ENCODE measurements at places on chromosomes 13 and 19. TPM values are rescaled to one million over a fixed set of nuclear protein-coding genes. Genes with fewer than 3 reads are reported as not detected.

- no peak for DNase-seq
- H3K36me3 ChIP-seq, result no peaks in the 10 kb centered on the region
- H3K27ac ChIP-seq, result no peak overlapping the region
- H3K4me3 ChIP-seq, result no peak overlapping the region
Measured at GRCh38 chr19:32822916-32823746, 46.4 kb downstream of the SLC7A9 start.

DNA sequence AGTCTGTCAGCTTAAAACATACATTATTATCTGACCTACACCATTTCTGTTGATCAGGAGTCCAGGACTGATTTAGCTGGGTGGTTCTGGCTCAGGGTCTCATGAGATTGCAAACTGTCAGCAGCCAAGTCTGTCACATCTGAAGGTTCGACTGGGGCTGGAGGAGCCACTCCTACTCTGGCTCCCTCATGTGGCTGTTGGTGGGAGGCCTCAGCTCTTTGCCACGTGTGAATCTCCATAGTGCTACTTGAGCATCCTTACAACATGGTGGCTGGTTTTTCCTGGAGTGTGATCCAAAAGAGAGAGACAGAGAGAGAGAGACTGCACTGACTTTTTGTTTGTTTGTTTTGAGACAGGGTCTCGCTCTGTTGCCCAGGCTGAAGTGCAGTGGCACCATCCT, 63.6 kb upstream of the NFIC start:
- DNase-seq, result no peak
- H3K4me1 ChIP-seq, result no peaks in the 10 kb centered on the region
- H3K27me3 ChIP-seq, result peaks cover 22% of the 10 kb centered on the region
- H3K27ac ChIP-seq, result no peak overlapping the region

GRCh38 chr13:112062072-112062567, 4.8 kb upstream of the SOX1 start:
- H3K36me3 ChIP-seq, result no peaks in the 10 kb centered on the region
- no peaks in the 10 kb centered on the region for H3K4me1 ChIP-seq
- no peak for DNase-seq
- H3K27me3 ChIP-seq, result peaks cover 63% of the 10 kb centered on the region
- no peak overlapping the region for H3K4me3 ChIP-seq

GRCh38 chr13:46845146-46845545, 48.2 kb upstream of the ESD start:
- no peaks in the 10 kb centered on the region for H3K4me1 ChIP-seq
- no peaks in the 10 kb centered on the region for H3K36me3 ChIP-seq
- no peak overlapping the region for H3K4me3 ChIP-seq
- H3K27me3 ChIP-seq, result no peaks in the 10 kb centered on the region
- no peak overlapping the region for H3K27ac ChIP-seq
- no peak for DNase-seq

DNA sequence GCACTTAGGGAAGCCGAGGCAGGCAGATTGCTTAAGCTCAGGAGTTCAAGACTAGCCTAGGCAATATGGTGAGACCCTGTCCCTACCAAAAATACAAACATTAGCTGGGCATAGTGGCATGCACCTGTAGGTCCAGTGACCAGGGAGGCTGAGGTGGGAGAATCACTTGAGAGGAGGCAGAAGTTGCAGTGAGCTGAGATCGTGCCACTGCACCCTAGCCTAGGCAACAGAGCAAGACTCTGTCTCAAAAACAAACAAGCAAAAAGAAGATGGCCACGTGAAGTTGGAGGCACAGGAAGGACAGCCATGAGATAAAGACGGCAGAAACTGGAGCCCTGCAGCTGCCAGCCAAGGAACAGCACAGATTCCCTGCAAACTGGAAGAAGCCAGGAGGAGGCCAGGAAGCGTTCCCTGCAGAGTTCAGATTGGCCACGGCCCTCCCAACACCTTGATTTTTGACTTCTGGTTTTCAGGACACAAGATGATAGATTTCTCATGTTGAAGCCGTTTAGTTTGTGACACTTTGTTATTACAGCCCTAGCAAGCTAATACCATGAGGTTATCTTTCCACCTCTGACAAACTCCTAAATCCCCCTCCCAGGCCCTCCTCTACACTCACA, 786.7 kb downstream of the UQCRFS1 start:
- no peak for DNase-seq
- no peak overlapping the region for H3K4me3 ChIP-seq
- H3K36me3 ChIP-seq, result no peaks in the 10 kb centered on the region
- no peaks in the 10 kb centered on the region for H3K4me1 ChIP-seq
- H3K27me3 ChIP-seq, result no peaks in the 10 kb centered on the region
- H3K27ac ChIP-seq, result no peak overlapping the region

- H3K27ac ChIP-seq, result peak overlapping the region; percentile 80
- no peak for DNase-seq
- H3K27me3 ChIP-seq, result no peaks in the 10 kb centered on the region
- no peak overlapping the region for H3K4me3 ChIP-seq
- no peaks in the 10 kb centered on the region for H3K4me1 ChIP-seq
- no peaks in the 10 kb centered on the region for H3K36me3 ChIP-seq
Measured at GRCh38 chr19:18321734-18322102, 1.2 kb downstream of the LSM4 start.

GRCh38 chr13:22915442-22916082, 265.2 kb upstream of the SGCG start:
- peak overlapping the region; percentile 67 for H3K27ac ChIP-seq
- H3K36me3 ChIP-seq, result no peaks in the 10 kb centered on the region
- DNase-seq, result peak; percentile 54
- H3K27me3 ChIP-seq, result no peaks in the 10 kb centered on the region

DNA sequence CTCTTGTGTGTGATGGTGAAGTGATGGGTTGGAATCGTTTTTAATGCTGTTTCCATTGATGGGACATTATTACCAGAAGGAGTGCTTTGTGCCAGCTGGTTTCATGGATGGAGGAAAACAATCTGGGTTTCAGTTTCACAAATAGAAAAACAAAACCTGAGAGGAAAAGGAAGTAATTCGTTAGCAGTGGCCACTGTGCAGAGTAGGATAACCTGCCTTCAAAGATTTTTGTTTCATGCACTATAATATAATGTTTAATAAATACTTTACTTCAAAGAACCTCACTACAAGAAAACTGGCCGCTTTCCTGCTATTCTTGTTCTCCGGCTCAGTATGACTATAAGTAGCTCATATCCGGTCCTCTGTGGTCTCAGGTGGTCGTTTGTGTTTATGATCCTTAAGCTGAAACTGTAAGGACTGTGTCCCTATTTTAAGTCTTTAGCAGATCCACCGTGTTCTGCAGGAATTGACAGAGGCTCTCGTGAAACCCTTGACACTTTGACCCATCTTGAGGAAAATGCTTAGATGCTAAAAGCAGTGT, 104.7 kb downstream of the GGACT start:
- H3K4me3 ChIP-seq, result no peak overlapping the region
- DNase-seq, result no peak
- no peaks in the 10 kb centered on the region for H3K27me3 ChIP-seq
- H3K4me1 ChIP-seq, result no peaks in the 10 kb centered on the region

- no peaks in the 10 kb centered on the region for H3K4me1 ChIP-seq
- H3K36me3 ChIP-seq, result no peaks in the 10 kb centered on the region
- no peak overlapping the region for H3K27ac ChIP-seq
- DNase-seq, result no peak
Measured at GRCh38 chr13:86464193-86464592, 665.0 kb upstream of the SLITRK6 start.

- H3K27me3 ChIP-seq, result no peaks in the 10 kb centered on the region
- no peak overlapping the region for H3K4me3 ChIP-seq
- H3K36me3 ChIP-seq, result no peaks in the 10 kb centered on the region
- no peaks in the 10 kb centered on the region for H3K4me1 ChIP-seq
Measured at GRCh38 chr13:61370520-61370919, 45.1 kb downstream of the PCDH20 start.

- no peaks in the 10 kb centered on the region for H3K36me3 ChIP-seq
- H3K27ac ChIP-seq, result no peak overlapping the region
- H3K4me3 ChIP-seq, result no peak overlapping the region
- peaks cover 10% of the 10 kb centered on the region for H3K4me1 ChIP-seq
- no peaks in the 10 kb centered on the region for H3K27me3 ChIP-seq
- no peak for DNase-seq
Measured at GRCh38 chr13:113923376-113924063, 50.4 kb downstream of the C13orf46 start.

- H3K4me1 ChIP-seq, result no peaks in the 10 kb centered on the region
- H3K36me3 ChIP-seq, result peaks cover 3% of the 10 kb centered on the region
- H3K27me3 ChIP-seq, result no peaks in the 10 kb centered on the region
- H3K4me3 ChIP-seq, result no peak overlapping the region
- H3K27ac ChIP-seq, result no peak overlapping the region
Measured at GRCh38 chr13:114248011-114248410, 13.3 kb downstream of the CDC16 start.

- H3K4me3 ChIP-seq, result no peak overlapping the region
- H3K36me3 ChIP-seq, result no peaks in the 10 kb centered on the region
- H3K27ac ChIP-seq, result no peak overlapping the region
- H3K27me3 ChIP-seq, result no peaks in the 10 kb centered on the region
- no peak for DNase-seq
Measured at GRCh38 chr19:1481224-1481892, 2.3 kb upstream of the C19orf25 start.

- no peak overlapping the region for H3K27ac ChIP-seq
- no peaks in the 10 kb centered on the region for H3K4me1 ChIP-seq
- H3K36me3 ChIP-seq, result no peaks in the 10 kb centered on the region
- no peak overlapping the region for H3K4me3 ChIP-seq
Measured at GRCh38 chr13:51432576-51432975, 20.3 kb downstream of the INTS6 start.

DNA sequence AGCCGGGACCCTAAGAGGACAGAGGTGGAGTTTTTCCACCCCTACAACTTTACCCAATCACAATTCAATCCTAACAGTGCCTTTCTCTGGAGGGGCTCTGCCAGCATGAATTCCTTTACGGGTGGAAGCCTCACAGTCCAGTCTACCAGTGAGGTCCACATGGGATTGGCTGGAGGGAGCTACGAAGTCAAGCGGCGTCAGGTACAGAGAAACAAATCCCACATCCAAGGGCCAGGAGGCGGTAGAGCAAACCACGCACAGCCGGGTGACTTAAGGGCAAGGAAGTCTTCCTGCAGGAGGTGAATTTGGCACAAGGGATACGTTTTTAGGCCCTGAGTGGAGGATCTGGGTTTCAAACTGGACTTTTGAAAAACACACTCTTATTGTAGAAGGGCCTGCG, 199.6 kb downstream of the UQCRFS1 start:
- no peak for DNase-seq
- H3K4me3 ChIP-seq, result no peak overlapping the region
- no peak overlapping the region for H3K27ac ChIP-seq
- H3K4me1 ChIP-seq, result no peaks in the 10 kb centered on the region
- H3K36me3 ChIP-seq, result no peaks in the 10 kb centered on the region
- H3K27me3 ChIP-seq, result no peaks in the 10 kb centered on the region

- H3K27ac ChIP-seq, result no peak overlapping the region
- H3K36me3 ChIP-seq, result no peaks in the 10 kb centered on the region
- DNase-seq, result no peak
- H3K27me3 ChIP-seq, result no peaks in the 10 kb centered on the region
- no peak overlapping the region for H3K4me3 ChIP-seq
- no peaks in the 10 kb centered on the region for H3K4me1 ChIP-seq
Measured at GRCh38 chr13:97194479-97194878, 27.7 kb upstream of the MBNL2 start.

- H3K27me3 ChIP-seq, result no peaks in the 10 kb centered on the region
- H3K4me3 ChIP-seq, result no peak overlapping the region
- peaks cover 31% of the 10 kb centered on the region for H3K4me1 ChIP-seq
- peak; percentile 60 for DNase-seq
- no peaks in the 10 kb centered on the region for H3K36me3 ChIP-seq
Measured at GRCh38 chr19:1213391-1214286, 8.1 kb downstream of the STK11 start.

GRCh38 chr13:96934889-96935489, 59.3 kb downstream of the OXGR1 start:
- no peaks in the 10 kb centered on the region for H3K36me3 ChIP-seq
- no peak overlapping the region for H3K4me3 ChIP-seq
- H3K4me1 ChIP-seq, result no peaks in the 10 kb centered on the region
- no peaks in the 10 kb centered on the region for H3K27me3 ChIP-seq
- no peak overlapping the region for H3K27ac ChIP-seq

FCAR gene
- total RNA-seq, result 0.76 TPM

BCAM gene
- 3.8 TPM for total RNA-seq

IGSF23 gene
- total RNA-seq, result not detected

BRSK1 gene
- 12.0 TPM for total RNA-seq

SLC39A3 gene
- total RNA-seq, result 138 TPM

SHISA2 gene
- 0.24 TPM for total RNA-seq

CDX2 gene
- not detected for total RNA-seq

C1QTNF9 gene
- total RNA-seq, result not detected

ZNF497 gene
- total RNA-seq, result 3.4 TPM

SWSAP1 gene
- total RNA-seq, result 0.77 TPM

ARL11 gene
- total RNA-seq, result 1.2 TPM

ZNF486 gene
- total RNA-seq, result 7.9 TPM

ZNF480 gene
- total RNA-seq, result 16.4 TPM

KLF5 gene
- 10.7 TPM for total RNA-seq

CD22 gene
- total RNA-seq, result 9.4 TPM

TMEM238 gene
- 2.3 TPM for total RNA-seq

CERS4 gene
- total RNA-seq, result 37.1 TPM

PRMT1 gene
- total RNA-seq, result 78.5 TPM

Data from uterus (tissue), 4 donors.